ENCODE measurements at places on chromosomes 12 and 14.

- no peak for DNase-seq
Observed at GRCh38 chr12:2955888-2956287, 3.3 kb upstream of the TEAD4 start.

DNA sequence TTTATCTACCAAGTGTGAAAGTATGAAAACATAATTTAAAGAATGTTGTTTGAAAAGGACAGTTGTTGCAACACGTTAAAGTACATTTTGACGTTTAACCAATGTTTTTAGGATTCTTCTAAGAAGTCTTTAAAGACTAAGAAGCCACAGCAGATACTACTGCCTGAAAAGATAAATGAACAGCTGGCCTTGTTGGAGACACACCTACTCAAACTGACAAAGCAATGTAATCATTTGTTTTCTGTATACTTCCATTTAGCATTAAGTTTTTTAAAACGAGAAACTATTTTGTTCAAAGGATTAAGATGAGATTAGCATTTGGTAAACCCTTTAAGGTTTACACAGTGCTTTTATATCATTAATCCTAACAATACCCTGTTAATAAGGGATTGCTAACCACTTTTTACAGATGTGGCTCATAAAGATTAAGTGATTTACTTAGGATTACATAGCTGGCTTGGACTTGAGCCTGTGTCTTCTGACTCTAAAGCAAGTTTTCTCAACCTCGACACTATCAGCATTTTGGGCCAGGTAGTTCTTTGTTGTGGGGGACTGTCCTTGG, 134.4 kb downstream of the CFAP54 start:
- DNase-seq, result no peak

GRCh38 chr12:65923228-65923627, 98.9 kb downstream of the HMGA2 start:
- no peak for DNase-seq

GRCh38 chr12:104741077-104741476, 217.0 kb downstream of the SLC41A2 start:
- no peak for DNase-seq

DNA sequence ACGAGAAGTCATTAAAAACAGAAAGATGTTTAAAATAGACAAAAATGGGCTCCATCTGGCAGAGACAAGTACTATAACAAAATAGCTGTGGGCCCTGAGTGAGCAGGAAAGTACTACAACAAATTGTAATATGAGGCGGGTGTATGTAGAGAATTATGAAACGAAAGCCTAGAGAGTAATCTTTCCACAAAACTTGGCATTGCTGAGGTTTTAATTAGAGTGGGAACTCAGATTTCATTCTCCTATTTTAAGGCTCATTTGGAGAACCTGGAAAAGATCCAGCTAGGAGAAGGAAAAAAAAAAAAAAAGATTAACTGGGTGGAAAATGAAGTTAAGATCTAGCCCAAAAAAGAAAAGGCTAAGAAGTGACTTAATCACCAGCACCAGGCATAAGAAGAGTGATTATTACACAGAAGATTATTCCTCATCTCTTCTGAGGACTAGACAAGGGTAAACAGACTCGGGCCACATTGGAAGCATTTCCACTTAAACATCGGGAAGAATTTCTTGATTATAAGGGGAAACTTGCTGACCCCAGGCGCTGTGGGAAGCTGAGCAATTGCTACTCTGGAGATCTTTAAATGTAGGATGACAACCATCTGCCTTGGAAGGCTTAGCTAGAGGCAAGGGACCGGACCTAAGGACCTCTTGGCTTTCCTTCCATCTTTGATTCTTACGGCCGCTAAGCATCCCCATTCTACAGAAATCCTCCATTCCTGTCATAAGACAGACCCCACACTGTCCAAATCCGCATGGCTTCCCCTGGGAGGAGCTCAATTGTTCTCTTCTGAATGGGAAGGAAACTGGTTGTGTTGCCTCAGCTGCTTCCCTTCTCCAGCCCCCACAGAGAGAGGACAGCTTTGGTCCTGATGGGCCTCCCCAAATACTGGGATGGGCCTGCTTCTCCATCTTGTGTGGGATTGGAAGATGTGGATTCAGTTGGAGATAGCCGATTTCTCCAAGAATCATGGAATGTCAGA, 40.6 kb downstream of the IGF1 start:
- DNase-seq, result no peak

DNA sequence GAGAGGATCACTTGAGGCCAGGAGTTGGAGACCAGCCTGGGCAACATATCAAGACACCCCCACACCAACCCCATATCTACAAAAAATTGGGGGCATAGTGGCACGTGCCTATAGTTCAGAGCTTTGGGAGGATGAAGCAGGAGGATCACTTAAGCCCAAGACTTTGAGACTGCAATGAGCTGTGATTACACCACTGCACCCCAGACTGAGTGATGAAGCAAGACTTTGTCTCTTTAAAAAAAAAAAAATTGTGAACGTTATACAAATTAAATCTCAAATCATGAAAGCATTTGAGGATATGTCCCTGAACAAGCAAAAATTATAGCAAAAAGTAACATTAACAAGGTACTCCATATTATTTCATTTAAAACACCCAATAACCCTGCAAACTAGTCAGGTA, 2.9 kb downstream of the LRP6 start:
- DNase-seq, result no peak

DNA sequence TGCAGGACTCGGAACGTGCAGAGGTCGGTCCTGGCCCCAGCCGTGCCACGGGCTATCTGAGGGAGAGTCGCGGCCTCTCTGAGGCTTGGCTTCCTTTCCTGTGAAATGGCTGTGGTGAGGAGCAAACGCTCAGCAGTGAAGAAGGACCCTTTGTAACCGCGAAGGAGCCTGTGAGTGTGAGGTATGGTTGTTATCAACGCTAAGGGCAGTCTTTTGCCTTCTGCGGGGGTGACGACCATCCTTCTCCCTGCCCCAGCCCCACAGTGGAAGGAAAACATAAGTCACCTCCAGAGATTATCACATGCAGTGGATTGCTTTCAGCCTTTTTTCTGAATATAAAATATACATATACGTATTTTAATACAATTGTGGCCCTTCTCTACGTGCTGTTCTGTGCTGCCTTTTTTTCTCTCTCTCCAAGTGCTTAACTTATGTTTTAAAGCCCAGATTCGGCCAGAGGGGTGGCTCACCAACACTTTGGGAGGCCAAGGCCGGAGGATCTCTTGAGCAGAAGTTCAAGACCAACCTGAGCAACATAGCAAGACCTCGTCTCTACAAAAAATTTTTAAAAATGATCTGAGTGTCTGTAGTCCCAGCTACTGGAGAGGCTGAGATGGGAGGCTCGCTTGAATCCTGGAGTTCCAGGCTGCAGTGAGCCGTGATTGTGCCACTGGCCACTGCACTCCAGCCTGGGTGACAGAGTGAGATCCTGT, 17.4 kb downstream of the TAMALIN start:
- DNase-seq, result no peak

- no peak for DNase-seq
Observed at GRCh38 chr12:80268924-80269749, 169.8 kb downstream of the OTOGL start.

DNA sequence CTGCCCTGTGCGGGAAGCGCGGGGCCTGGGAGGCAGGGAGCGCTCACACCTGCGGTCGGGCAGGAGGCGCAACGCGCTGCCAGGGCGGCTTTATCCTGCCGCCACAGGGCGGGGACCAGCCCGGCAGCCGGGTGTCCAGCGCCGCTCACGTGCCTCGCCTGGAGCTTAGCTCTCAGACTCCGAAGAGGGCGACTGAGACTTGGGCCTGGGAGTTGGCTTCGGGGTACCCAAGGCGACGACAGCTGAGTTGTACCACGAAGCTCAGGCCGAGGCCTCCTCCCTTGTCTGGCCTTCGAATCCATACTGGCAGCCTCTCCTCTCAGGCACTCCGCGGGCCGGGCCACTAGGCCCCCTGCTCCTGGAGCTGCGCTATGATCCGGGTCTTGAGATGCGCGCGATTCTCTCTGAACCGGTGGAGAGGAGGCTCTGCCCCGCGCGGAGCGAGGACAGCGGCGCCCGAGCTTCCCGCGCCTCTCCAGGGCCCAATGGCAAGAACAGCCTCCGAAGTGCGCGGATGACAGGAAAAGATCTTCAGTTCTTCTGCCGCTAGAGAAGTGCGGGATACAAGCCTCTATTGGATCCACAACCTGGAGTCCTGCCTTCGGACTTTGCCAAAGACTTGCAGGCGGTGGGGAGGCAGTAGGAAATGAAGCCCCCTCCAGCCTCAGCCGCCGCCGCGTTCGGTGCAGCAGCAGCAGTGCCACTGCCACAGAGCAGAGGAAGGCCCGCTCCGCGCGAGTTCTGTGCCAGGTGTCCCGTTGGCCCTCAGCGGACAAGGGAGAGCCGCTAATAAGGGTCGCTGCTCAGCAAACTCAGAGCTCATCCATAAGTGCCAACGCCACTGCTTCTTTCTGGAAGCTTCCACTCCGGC, 6.8 kb downstream of the SIX1 start:
- DNase-seq, result no peak

DNA sequence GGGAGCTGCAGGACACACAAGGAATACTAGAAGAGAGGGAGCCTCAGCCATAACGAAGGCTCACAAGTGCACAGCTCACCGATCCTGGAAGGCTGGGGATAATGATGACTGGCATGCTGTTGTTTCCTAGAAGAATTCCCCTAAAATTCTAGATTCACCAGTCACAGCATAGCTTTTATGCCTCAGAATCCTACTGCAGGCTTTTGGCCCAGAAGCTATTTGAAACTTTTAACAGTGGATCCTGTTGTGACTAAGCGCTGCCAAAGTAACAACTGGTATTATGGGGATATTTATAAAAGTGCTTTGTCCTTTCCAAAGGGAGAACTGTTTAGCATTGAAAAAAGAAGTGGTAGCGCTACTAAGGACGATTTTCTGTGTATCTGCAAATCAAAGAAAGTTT, 214.1 kb upstream of the PELI2 start:
- no peak for DNase-seq

DNA sequence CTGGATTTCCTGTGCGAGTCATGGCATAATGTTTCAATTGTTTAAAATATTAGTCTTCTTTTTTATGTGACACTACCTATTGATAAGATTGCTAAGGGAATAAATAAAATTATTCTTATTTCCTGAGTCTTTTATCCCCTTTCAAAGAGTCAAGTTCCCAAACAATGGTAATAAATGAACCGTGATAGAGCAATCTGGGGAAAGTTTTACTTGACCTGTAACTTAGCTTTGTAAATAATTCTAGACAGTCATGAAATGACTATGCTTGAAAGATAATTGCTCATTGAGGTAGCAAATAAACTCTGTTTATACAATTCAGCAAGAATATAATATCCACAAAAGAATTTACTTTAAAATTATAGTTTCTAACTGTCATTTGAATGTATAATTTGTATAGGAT, 82.1 kb downstream of the TSPAN8 start:
- DNase-seq, result no peak

- DNase-seq, result no peak
Observed at GRCh38 chr14:63726499-63726898, 1.4 kb downstream of the SGPP1 start.

DNA sequence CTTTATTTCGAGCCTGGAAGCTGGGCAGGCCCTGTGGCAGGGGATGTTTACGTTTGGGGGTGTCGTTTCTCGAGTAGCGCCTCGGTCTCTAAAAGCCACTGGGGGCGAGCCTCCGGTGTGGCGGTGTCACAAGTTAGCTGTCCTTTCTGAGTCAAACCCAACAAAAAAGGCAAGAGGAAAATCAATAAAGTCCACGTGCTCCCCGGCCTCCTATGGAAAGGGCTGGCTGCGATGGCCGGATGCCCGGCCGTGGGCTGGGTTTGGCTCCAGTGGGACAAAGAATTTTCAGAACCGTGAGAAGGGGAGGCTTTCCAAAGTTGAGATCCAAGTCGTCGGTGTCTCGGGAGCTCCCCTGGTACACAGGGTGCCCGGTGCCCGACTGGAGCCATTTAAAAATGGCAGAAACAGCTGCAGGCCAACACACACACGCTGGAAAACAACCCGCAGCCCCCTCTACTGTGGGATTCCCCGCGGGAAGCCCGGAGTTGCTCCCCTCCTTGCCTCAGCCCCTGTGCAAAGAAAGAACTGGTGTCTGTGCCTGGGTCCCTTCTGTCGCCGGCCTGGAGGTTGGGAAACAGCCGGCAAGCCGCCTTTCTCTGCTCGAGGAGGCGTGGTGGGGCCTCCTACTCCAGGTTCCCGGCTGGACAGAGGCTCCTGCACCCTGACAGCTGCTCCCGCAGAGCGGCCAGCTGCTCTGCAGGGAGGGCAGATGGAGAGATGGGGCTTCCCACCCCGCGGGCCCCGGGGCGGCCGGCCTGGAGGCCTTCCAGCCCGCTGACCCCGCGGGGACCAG, 1.9 kb downstream of the BCL7A start:
- no peak for DNase-seq

GRCh38 chr14:89186856-89187376, 230.1 kb downstream of the FOXN3 start:
- no peak for DNase-seq

- DNase-seq, result no peak
Observed at GRCh38 chr12:111753144-111753881, 13.4 kb upstream of the ALDH2 start.

DNA sequence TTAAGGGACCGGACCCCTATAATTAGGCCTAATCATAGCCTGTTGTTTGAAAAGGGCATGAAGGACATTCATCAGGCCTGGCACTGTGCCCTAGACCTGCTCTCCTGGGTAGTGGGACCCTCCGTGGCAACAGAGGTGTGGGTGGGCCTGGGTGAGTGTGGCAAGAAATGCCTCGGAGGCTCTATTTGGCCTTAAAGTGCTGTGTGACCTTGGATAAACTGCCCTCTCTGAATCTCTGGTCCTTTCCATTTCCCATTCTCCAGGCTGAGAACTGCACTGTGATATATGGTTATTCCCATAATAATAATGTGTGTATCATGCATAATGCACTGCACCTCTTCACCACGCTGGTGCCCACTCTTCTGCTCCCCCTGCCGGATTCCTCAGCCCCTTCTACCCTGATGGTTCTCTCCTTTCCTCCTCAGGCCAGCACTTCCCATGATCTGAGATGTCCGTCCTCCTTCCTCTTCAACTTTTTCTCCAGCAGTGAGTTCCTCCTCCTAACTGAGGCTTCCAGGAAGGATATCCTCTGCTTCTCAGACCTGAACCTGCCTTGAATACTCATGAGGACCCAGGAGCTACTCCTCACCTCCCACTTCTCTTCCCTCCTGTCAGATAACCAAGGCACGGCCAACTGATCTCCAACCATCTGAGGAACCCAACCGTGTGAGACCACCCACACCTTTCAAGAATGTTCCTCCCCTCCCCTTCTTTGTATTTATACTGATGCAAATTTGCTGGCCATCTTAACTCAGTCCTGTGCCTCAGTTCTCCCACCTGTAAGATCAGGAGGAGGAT, 111.0 kb upstream of the PZP start:
- no peak for DNase-seq

DNA sequence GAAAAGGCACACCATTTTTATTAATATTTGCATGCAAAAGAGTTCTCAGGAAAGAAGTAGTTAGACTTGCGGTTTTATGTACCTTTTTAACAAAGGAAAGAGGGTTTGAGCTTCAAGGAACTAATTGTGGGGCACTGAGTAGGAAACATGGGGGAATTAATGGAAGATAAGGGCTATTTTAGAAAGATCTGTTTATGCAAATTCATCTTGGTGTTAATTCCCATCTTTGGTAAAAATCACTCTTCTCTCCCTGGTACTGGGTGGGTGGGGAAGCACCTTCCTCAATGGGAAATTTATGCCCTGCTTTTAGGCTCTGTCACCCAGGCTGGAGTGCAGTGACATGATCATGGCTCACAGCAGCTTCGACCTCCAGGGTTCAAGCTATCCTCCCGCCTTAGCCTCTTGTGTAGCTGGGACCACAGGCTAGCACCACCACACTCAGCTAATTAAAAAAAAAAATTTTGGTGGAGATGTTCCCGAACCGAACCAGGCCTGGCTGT, 30.1 kb upstream of the RESF1 start:
- DNase-seq, result no peak

GRCh38 chr12:111084158-111084557, 163.8 kb upstream of the MYL2 start:
- DNase-seq, result no peak
